ENCODE measurements at places on chromosomes 13 and 19.
A peak's percentile ranks its signal among the peaks of the same experiment; 100 is the strongest.

DNA sequence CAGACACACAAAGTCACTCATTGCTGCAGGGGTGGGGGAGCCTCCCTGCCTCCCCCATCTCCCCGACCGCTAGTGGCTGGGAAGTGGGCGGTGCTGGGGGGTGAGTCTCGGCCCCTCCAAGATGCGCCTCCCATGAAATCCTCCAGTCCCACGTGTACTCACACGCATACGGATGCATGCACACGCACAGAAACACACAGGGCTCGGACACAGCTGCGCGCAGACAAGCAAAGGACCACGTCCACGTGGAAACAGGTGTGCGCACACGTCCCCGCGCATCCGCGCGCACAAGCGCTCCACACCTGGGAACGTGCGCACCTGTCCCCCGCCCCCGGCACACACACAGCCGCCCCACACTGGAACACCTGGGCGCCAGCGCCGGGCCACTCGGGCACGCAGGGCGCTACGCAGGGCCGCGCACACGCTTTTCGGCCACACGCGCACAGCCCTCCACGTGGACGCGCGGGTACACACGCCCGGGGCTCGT lies 687 bp downstream of the MATK start:
- H3K36me3 ChIP-seq, result no peaks in the 10 kb centered on the region
- H3K4me1 ChIP-seq, result peaks cover 5% of the 10 kb centered on the region
- H3K27me3 ChIP-seq, result peaks cover 27% of the 10 kb centered on the region
- H3K27ac ChIP-seq, result no peak overlapping the region

- no peaks in the 10 kb centered on the region for H3K27me3 ChIP-seq
- no peak overlapping the region for H3K4me3 ChIP-seq
- H3K27ac ChIP-seq, result no peak overlapping the region
- DNase-seq, result no peak
Observed at GRCh38 chr19:49669516-49669915, 3.8 kb downstream of the BCL2L12 start.

DNA sequence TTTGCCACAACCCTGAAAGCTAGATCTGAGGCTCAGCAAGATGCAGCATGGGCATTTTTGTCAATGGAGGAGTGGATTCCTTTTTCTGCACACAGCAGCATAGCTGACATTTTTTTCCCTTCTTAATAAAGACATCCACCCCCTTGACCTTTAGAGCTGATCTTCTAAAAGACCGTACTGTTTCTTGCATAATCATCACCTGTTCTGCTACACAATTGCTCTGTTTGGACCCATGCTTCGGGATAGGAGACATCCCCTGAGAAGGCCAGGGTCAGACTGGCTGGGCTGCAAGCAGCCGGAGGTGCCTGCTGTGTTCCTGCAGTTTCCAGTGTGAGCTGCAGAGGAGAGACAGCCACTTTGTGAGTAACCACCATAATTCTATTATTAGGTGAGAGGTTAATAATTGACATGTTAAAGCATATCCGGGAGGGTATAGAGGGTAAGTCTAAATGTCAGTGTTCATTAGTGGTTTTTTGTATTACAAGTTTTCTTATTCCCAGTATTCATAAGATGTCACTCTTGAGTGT lies 108.5 kb upstream of the C1QTNF9B start:
- peak; percentile 52 for DNase-seq
- H3K4me3 ChIP-seq, result no peak overlapping the region
- no peaks in the 10 kb centered on the region for H3K36me3 ChIP-seq

DNA sequence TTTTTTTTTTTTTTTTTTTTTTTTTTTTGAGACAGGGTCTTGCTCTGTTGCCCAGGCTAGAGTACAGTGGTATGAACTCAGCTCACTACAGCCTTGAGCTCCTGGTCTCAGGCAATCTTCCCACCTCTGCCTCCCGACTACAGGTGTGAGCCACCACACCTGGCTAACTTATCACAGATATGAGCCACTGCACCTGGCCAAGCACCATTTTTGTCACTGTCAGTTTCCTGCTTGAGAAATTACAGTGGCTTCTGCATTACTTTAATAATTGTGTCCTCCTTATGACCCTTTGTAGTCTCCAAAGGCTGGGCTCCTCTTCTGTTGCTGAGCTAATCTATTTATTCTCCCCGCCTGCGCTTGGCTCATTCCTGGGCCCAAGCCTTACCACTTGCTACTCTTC lies 16.0 kb downstream of the UBE2L5 start:
- no peak overlapping the region for H3K4me3 ChIP-seq
- DNase-seq, result no peak
- H3K27me3 ChIP-seq, result no peaks in the 10 kb centered on the region
- no peaks in the 10 kb centered on the region for H3K4me1 ChIP-seq
- no peak overlapping the region for H3K27ac ChIP-seq

DNA sequence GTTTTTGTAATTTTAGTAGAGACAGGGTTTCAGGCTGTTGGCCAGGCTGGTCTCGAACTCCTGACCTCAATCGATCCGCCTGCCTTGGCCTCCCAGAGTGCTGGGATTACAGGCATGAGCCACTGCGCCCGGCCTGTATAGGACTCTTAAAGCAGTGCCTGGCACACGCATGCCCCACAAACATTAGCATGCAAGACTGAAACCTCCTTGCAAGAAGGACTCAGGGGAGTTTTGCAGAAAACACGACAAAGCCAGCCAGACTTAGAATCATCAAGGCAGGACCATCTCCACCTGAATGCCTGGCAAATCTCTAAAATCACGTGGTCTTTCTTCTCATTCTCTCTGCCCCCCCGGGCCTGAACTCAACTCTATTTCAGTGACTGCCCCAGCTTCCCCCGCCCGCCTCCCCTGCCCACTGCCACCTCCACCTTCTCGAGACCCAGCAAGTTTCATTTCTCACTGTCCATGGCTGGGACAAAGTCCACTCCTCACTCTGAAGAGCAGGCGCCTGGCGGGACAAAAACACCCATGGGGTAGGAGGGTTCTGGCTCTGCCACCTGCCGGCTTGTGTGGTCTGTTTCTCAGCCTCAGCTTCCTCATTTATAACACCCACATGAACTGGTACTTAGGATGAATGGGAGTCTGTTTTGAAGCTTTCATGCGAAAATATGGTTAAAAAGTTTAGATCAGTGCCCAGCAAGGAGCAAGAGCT lies 2.4 kb downstream of the TICAM1 start:
- H3K27me3 ChIP-seq, result no peaks in the 10 kb centered on the region
- no peak for DNase-seq
- H3K27ac ChIP-seq, result no peak overlapping the region
- H3K4me1 ChIP-seq, result peaks cover 6% of the 10 kb centered on the region
